ENCODE measurements at places on chromosomes 1 and 21.
A peak's percentile ranks its signal among the peaks of the same experiment; 100 is the strongest.

DNA sequence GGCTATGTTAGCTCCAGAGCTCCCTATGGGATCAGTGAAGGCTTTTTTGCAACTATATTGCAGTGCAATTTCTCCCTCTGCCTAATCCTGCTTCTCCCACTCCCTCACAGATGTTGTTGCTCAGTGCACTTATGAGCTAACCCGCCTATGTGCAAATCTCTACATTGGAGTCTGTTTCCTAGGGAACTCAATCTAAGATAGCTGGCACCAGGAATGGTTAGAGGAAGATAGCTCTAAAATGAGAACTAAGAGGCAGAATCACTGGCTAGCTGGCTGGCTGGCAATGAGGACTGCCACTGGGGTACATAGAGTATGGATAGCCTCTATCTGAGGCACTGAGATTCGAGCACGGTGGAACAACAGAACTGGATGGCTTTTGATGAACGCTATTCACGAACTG is 39.5 kb downstream of the ADSS2 start:
- no peak for DNase-seq

GRCh38 chr1:199619223-199619622 is 408.3 kb upstream of the NR5A2 start:
- DNase-seq: no peak

DNA sequence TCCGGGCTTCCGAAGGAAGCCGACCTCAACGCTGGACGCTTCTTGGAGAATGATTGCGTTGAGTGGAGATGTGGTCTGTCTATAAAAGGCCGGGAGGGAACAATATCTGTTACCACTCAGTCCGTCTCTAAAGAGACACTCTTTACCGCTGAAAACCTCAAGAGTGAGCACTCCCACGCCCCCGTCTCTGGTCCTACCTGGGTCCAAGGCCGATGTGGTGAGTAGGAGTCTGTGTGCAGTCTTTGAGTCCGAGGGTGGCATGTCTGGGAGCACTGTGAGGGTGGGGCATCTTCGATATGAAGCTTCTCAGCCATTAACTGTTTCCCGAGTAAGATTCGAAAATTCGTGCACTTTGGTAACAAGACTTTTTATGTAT is 576 bp downstream of the ZFP69 start:
- DNase-seq: no peak

GRCh38 chr1:222346955-222347354 is 200.9 kb downstream of the HHIPL2 start:
- DNase-seq: no peak

DNA sequence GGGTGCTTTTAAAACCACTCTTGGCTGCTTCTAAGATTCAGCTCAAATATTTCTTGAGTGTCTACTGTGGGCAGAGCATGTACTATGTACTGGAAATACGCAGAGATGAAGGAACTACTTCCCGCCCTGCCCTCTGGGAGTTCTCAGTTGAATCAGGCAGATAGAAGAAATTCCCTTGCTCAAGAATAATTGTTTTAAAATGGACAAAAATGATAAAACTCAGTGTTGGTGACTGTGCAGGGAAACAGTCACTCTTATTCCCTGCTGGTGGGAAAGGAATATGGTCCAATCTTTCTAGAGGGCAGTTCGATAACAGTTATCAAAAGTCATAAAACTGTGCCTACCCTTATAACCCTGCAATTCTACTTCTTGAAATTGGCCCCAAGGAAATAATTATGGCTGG is 16.9 kb upstream of the GRHL3 start:
- no peak for DNase-seq

DNA sequence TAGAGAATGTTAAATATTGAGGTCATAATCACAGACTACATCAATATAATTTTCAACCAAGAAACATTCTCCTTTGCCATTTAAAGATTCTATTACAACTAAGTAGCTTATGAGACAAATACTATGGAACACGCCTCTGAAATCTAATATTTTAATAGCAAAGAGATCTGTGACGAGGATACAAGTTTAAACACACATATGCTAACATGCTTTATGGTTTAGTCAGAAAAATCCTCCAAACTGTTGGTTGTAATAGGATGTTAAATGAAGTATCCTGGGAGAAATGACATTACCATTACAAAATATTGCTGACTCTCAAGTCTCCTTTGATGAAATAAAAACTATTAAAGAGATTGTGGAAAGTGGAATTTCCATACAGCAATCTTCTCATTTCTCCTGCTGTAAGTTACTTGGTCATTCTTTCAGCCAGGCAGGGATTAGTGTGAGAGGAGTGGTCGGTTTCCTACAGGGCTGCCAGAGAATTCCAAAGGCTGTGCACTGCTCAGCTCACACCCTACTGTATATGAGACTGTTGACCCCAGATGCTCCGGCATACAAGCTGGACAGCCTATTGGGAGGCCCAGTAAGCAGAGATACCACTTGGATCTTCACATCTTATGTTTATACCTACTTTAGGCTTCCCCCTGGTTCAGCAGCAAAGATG is 26.6 kb downstream of the SCYL3 start:
- no peak for DNase-seq

DNA sequence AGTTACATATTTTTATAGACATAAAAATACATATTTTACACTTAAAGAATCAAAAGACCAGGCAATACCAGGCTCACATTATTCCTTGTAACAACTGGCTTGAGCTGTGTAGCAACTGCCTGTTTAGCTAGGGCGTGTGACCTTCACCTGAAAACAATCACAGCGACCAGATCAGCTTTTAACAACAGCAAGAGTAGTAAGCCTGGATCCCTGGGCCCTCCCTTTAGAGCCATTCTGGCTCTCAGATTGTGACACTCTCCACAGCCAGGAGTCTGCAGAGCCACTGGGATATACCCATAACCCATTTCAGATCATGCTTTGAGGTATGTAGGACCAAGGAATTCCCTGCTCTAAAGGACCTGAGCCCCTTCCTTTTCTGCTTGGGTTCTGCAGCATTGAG is 29.4 kb upstream of the GNG4 start:
- no peak for DNase-seq

DNA sequence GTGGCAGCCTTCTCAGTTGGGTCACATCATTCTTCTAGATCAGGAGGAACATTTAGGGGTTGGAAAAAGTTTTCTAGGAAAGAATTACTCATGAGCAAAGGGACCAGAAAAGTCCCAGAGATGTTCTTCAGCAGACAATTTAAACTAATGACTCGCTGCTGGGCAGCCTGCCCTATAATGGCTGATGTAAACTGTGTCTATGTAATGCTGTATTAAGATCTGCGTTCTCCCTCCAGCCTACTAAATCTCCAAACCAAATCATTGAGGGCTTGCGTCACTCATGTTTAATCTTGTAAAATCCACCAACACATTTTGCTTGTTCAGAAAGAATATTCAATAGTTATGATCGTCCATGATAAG is 92.1 kb downstream of the LRRC8C start:
- no peak for DNase-seq

DNA sequence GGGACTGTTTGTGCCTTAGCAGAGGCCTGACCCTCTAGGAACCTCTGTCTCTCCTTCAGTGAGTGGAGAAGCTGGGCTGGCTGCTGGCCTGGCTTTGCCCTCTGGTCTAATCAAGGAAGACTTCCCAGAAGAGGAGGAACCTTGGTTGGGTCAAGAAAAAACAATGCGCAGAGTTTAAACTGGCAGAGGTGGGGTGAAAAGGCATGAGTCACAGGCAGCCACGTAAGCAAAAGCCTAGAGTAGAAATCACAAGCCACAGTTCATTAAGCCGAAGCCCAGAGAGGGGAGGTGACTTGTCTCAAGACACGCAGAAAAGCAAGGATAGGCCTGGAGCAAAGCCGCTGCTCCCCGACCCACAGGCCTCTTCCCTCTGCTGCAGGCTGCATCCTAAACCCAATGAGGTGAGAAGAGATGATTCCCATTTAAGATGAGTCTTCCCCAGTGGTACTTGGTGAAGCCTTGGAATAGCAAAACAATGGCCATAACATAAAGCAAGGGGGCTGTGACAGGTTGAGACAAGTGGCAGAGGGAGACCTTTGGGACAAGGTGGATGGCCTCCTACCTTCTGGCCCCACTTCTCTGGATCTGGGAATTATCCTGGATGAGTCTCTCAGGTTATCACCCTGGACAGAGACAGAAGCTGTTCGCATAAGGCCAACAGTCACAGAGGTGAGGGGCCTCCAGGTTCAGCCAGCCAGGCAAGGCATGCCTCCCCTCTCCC is 7.7 kb downstream of the PDZK1IP1 start:
- DNase-seq: no peak

GRCh38 chr21:43785134-43785533 is 4.2 kb upstream of the RRP1 start:
- DNase-seq: no peak

DNA sequence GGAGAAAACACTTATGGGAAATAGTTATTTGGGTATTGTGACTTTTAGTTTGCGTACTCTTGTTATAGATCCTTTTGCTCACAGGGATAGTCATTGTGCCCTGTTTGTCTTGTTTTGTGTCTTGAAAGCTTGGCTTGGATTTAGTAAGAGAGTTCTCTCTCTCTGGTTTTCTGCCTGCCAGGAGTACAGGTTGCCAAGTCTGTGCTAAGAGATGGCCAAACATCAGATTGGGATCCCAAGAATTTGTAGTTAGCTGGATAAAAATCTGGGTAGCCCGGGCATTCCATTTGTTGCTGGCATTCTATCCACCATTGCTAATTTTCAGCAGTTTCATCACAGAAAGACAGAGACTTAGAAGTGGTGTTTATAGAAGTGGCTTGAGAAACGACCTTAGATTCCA is 222.2 kb downstream of the NRIP1 start:
- no peak for DNase-seq

DNA sequence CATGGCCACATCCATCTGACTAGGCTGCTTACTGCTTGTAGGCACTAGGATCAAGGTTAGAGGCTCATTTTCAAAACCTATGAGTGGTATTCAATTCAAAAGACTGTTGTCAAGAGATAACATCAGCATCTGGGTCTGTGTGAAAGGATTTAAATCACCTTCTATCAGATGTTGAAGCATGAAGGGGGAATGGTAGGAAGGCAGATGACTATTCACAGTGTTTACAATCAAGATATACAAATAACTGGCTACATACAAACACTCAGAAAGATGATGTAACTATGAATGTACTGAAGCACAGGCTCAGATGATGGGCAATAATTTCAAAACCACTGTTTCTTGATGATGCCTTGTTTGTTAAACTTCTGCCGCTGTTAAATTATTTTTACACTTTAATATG is 249.2 kb downstream of the SLC45A1 start:
- DNase-seq: no peak

GRCh38 chr21:34807146-34807880 is 138.5 kb downstream of the CLIC6 start:
- peak; percentile 45 for DNase-seq

GRCh38 chr1:28241638-28242241 is 5.8 kb downstream of the ATP5IF1 start:
- DNase-seq: no peak

GRCh38 chr1:228141226-228142044 is 1.4 kb downstream of the GUK1 start:
- DNase-seq: no peak

- no peak for DNase-seq
Observed at GRCh38 chr1:201562257-201562656, 23.3 kb downstream of the NAV1 start.

GRCh38 chr1:1034439-1034781 is 14.5 kb downstream of the AGRN start:
- DNase-seq: no peak

GRCh38 chr1:186104459-186104858 is 270.6 kb downstream of the TPR start:
- DNase-seq: no peak

DNA sequence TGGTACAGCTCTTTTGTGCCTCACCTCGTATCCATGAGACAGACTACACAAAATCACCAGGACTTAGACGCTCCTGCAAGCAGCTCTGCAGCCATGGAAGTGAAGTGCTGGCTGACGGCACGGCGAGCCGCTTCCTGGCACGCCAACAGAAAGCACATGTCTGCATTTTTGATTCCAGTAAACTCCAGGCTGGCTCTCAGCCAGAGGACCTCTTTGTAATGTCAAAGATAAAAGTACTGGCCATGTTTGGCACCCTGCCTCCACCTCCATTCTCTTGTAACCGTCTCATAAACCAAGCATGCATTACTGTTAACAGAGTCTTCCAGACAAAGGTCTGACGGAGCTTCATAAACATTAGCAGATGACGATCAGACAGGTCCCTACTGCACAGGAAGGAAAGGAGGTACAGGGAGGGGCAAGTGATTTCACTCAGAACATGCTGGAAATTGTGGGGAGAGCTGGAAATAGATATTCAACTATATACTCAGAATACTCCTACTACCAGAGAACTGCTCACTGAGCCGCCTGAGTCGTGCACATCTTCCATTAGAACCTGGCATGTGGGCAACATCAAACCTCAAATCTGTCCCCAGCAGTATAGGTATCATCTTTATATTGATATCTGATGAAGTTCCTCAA is 632.0 kb downstream of the SMYD3 start:
- DNase-seq: no peak

DNA sequence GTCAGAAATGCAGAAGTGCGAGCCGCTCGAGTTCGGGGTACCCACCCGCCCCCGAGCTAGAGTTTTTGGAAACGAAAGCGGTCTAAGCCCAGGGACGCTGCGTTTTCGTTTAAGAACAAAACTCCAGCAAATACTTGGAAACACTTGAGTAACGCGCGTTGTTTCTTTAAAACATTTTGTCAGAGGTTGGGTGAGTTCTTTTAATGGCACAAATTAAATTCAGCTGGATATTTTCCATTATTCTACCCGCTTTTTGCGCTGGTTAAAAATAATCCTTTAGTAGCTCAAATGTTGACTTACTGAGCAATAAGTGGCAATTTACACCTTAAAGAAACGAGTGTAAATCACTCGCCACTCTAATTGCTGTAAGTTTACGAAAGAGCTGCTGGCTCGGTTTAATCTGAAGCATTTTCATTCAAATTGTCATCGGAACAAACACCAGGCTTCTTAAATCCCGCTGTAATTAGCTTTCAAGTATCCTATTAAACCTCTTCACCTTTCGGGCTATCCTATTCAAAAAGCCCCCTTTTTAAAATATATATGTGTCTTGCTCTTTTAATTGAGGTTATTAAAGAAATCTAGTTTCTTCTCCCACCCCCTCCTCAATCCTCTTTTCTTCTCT is 1.5 kb downstream of the LHX8 start:
- DNase-seq: no peak

DNA sequence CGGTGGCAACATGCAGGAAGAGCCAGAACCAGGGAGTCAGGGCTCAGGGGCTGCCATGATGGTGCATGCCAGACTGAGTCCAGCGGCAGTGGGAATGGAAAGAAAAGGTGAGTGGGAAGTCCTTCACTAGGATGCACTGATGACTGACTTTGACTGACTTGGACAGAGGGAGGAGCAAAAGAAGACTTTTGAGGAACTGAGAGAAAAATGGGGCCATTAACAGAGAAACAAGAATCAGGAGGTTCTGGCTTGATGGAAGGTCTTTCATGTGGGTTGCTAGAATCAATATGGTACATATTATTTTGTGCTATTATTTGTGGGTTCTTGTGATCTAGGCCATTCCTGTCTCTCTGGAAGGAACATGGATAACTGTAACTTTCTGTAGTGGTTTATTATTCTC is 454.6 kb upstream of the PROX1 start:
- DNase-seq: no peak

DNA sequence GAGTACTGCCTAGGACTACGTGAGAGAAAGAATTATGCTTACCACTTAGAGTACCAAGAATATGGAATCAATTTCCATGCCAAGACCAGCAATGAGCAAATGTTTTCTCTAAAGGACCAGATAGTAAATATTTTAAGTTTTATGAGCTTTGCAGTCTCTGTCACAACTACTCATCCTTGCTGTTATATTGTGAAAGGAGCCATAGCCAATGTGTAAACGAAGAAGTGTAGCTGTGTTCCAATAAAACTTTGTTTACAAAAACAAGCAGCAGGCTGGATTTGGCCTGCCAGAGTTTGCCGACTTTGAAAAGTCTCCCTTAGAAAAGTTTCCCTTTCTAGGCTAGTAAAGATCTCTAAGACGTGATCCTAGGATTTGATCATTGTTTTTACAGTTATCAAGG is 128.8 kb downstream of the PDE4B start:
- no peak for DNase-seq
